T follicular helper cell (primary cell): ENCODE measurements at places on chromosomes 12 and 14.

DNA sequence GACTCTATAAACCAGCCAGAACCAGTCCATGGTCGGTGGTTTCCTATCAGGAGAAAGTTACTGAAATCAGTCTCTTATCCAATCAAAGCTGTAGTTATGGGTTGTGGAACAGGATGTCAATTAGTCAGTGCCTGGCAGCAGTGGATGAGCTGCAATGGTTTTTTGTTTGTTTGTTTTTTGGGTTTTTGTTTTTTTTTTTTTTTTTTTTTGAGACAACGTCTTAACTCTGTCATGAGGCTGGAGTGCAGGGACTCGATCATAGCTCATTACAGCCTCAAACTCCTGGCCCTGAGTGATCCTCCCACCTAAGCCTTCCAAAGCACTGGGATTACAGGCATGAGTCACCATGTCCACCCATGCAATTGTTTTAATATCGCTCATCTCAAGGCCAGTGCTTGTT lies 113.3 kb upstream of the CAND1 start:
- no peak for DNase-seq

- no peak for DNase-seq
These were observed 335.1 kb downstream of the DUSP6 start for GRCh38 chr12:89016970-89017778.

GRCh38 chr14:102479777-102480176 lies 29.8 kb downstream of the ANKRD9 start:
- no peak for DNase-seq

GRCh38 chr14:80434574-80435321 lies 223.4 kb upstream of the DIO2 start:
- DNase-seq = no peak

DNA sequence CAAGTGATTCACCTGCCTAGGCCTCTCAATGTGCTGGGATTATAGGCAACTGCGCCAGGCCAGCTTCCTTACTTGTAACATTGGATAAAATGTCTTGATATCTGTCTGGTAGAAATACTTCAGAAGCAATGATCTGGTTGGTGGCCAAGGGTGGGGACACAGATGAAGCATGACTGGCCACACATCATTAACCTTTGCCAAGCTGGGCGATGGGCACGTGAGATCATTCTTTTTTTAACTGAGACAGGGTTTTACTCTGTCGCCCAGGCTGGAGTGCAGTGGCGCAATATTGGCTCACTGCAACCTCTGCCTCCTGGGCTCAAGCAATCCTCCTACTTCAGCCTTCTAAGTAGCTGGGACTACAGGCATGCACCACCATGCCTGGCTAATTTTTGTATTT lies 31.1 kb downstream of the PLEKHH1 start:
- DNase-seq = no peak

GRCh38 chr12:124707316-124707715 lies 139.9 kb upstream of the NCOR2 start:
- DNase-seq = no peak

- DNase-seq = no peak
These were observed 611.3 kb downstream of the MED13L start for GRCh38 chr12:115666168-115666567.

DNA sequence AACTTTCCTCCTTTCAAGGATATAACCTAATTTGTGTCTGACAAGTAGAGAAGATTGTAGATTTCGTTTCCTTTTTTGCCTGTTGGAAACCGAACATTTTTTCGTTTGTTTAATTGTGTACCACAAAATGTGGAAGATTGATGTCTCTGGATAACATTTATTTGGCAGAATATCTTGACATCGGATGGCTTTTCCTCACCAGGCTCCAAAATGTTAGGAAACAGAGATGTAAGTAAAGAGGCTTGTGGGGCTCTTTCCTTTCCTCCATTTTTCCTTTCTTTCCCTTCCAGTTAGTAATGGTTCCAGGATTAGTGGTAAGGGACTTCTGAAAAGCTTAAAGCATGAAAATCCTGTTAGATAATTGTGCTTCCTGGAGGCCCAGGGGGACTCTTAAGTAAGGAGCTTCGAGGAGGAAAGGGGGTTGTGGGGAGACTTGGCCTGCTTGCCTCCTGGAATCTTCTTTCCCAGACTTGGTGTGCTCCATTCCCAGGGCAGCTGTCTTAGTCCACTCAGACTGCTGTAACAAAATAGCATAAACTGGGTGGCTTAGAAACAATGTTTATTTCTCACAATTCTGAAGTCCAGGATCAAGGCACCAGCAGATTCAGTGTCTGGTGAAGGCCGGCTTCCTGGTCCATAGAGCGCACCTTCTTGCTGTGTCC lies 243.1 kb upstream of the PWP1 start:
- DNase-seq = no peak

GRCh38 chr14:53532853-53533252 lies 379.7 kb upstream of the DDHD1 start:
- DNase-seq = no peak

DNA sequence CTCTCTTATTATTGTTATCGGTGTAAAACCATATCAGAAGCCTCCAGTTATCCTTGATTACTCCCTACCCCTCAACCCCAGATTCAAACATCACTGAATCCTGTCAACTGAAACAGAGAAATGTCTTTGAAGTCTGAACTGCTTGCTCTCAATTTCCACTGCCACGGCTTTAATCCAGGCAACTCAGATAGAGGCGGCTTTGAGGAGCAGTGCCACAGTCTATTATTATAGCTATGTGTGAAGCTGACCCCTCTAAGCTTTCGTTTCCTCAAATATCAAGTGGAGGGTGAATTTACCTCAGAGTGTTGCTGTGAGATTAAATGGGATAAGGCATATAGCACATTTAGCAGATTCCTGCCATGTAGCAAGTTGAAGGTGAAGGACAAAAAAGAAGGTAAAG lies 49.0 kb upstream of the PDE3A start:
- no peak for DNase-seq

- DNase-seq = no peak
These were observed 37.8 kb downstream of the MYO1H start for GRCh38 chr12:109385339-109386058.

- no peak for DNase-seq
These were observed 1589.7 kb upstream of the FLRT2 start for GRCh38 chr14:83940253-83940652.

DNA sequence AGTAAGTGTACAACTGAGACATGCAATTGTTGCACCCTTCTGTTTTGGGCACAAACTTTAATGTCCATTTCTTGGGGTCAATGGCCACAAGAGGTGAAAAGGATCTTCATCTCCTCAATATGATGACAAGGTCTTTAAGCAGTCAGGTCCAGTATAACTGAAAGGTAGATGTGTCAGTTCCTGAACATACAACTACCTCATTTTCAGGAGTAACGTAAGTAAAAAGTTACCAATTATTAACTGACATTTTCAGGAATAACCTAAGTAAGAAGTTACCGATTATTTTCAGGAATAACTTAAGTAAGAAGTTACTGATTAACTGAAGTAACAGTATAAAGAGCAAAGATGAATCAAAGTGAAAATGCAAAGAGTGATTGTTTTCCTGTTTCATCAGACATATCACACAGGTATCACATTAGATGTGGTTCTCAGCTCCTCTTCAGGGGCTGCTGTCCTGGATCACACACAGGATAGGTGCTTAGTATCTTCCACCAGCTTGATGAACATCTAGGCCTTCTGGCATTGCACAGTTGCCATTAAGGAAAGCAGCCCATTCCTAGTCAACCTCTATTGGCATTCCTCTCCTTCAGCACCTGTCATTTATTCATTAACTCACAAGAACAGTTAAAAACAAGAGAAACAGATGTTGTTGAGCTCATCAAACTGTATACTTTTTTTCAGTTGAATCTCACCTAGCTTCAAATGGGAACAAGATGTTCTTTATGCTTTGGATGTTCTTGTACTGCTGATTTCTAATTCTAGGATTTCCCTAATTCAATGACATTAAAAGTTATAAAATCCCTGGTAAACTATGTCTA lies 200.0 kb downstream of the FOXG1 start:
- DNase-seq = no peak

GRCh38 chr14:55749201-55749812 lies 169.3 kb downstream of the KTN1 start:
- DNase-seq = no peak

- DNase-seq = no peak
These were observed 11.5 kb upstream of the TMTC2 start for GRCh38 chr12:82675246-82675645.
